ENCODE measurements at places on chromosomes 13 and 19. TPM values are rescaled to one million over a fixed set of nuclear protein-coding genes. Genes with fewer than 3 reads are reported as not detected.

DNA sequence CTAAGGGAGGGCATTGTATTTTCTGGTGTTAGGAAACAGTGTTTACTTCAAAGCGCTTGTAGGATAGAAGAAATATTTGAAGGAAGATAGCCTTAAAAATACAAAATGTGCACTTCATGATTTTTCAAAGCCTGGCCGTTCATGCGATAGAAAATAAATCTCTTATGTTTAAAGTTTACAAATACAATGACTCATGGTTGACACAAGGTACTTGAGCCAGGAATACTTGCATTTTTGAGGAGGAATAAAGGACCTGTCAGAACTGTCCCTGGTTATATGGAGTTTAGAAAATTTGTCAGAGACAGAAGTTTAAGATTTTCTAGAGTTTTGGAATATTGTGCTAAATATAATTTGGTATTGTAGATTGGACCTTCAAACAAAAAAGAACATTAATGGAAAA is 1223.2 kb upstream of the SLC10A2 start:
- peak; percentile 71 for DNase-seq

Gene TSHZ3
- total RNA-seq = 8.3 TPM

Gene FREM2
- total RNA-seq = not detected

- DNase-seq = no peak
These were observed 12.7 kb downstream of the FOXO1 start for GRCh38 chr13:40653527-40654318.

GRCh38 chr13:41411522-41411921 is 45.8 kb upstream of the RGCC start:
- no peak for DNase-seq

DNA sequence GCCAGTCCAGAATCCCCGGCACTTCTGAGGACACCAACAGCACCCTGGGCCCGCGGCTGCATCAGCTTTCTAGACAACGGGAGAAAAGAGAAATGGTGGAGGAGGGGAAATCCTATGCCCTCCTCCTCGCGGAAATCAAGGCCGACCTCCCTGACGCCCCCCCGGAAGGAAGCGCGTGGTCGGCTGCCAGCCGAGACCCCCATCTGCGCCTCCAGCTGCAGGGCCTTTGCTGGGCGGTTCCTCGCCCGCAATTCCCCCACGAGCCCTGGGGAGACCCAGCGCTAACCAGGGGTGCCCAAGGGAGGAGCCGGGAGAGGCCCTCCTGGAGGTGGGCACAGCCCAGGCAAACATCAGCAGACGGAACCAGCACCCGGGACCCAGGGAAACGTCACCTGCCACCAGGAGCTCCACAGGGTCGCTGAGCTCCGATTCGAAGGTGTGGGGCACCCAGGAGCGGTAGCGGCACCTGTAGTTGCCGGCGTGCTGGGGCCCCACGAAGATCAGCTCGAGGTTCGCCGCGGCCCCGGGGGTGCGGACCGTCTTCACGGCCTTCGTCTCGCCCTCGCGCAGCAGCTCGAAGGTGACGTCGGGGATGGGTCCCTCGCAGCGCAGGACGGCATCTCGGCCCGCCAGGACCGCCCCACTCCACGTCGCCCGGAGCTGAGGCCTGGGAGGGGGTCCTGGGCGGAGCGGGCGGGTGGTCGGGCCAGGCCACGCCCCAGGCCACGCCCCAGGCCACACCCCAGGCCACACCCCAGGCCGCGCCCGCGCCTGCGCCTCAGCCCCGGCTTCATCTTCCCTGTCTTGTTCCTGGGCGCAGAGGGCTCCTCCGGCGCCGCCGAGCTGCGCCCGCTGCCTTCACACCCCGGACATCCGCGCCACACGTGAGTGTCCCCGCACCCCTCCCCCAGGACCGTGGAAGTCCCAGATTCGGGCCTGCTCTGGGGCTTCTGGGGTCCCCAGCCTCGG is 6.0 kb downstream of the A1BG start:
- DNase-seq = peak; percentile 81

DNA sequence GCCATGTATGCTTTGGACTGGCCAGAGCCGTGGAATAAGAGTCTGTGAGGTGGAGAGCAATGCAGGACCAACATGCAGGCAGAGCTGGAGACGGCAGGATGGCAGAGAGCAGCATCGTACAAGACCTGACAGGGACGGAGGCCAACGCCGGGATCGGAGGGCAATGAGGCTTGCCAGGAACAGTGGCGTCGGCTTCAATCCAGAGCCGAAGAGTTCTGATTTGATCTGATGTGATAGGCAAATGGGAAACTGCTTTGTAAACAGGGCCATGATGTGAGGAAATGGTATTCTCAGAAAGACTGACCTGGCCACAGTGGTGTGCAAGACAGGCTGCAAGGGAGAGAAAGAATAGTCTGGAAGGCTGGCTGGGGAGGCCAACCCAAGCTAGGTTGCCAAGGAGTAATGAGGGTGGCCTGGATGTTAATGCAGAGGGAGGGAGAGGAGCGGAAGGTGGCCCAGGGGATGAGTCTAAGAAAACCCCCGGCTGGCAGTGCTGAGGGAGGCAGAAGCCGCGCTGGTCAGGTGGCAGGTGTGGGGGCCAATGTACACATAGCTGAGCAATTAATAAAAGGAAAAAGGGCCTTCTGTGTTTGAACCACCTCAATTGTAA is 26.7 kb downstream of the RCBTB2 start:
- no peak for DNase-seq

Gene TNFSF13B
- total RNA-seq = 0.11 TPM

Gene PSPN
- total RNA-seq = 1.3 TPM

DNA sequence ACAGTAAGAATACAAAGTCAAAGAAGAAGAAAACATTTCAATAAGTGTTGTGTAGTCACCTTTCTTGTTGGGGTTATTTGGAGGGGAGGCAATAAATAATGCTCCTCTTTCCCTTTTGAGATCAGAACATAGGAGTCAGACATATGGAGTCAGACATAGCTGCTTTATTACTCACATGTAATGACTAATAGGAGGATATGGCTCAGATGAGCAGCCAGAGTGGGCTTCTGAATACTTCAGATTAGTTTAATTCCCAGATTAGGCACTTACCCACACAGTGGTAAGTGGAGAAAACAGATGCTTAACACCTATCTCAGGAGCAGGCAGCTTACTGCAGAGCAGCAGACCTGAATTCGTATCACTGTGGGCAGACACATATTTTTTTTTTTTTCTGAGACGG is 31.7 kb upstream of the C1QTNF9B start:
- DNase-seq = no peak

DNA sequence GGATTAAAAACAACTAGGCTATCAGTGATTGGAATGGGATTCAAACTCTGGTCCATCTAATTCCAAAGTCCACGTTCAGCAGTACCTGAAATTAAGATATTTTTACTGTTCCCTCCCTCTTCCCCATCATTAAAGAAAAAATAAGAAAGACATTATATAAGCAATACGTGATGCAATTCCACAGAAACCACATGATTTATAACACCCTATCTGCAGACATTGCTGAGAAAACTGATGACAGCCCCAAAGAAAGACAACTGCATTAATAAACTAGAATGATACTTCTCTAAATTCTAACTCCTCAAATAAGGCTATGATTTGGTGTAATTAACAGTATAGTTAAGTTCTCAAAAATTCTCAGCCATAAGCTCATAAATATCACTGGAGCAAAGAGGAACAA is 19.1 kb downstream of the LNX2 start:
- no peak for DNase-seq

Gene CGB1
- 1.00 TPM for total RNA-seq

Gene ZNF780A
- 19.0 TPM for total RNA-seq

DNA sequence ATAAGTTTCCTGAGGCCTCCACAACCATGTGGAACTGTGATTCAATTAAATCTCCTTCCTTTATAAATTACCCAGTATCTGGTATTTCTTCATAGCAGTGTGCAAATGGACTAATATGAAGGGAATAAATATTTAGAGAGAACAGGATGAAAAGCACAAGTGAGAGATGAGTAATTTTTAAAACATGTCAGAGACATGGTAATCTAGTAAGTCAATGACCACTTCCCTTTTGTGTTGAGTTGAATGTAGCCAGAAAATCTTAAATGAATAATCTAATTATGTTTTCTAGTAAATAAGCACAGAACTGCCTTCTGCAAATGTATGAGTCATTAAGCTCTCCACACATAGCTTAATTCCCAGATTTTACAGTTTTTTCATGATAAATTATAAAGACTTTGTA is 524.1 kb upstream of the SLITRK5 start:
- no peak for DNase-seq

- no peak for DNase-seq
These were observed 524 bp downstream of the PRKCG start for GRCh38 chr19:53882391-53883050.

Gene CEACAM19
- 0.06 TPM for total RNA-seq

GRCh38 chr13:39874331-39875053 is 219.0 kb downstream of the COG6 start:
- DNase-seq = no peak

- no peak for DNase-seq
These were observed 13.3 kb upstream of the EPHX3 start for GRCh38 chr19:15245370-15246197.

- DNase-seq = no peak
These were observed 14.6 kb upstream of the SERPINE3 start for GRCh38 chr13:51324714-51325420.

Gene ZNF841
- 13.6 TPM for total RNA-seq

DNA sequence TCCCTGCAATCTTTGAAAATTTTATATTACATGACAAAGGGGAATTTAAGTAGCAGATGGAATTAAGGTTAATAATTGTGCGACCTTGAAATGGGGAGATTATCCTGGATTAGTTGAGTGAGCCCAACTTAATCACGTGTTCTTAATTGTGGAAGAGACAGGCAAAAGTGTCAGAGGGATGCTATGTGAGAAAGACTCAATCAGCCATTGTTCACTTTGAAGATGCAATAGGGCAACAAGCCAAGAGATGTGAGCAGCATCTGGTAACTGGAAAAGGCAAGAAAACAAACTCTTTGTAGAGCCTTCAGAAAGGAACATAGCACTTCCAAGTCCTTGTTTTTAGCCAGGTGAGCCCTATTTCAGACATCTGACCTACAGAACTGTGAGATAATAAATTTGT is 247.7 kb downstream of the SLITRK1 start:
- DNase-seq = no peak

Gene NPHS1
- total RNA-seq = not detected

- no peak for DNase-seq
These were observed 91.7 kb downstream of the GADD45B start for GRCh38 chr19:2567580-2567979.

Gene ZNF709
- total RNA-seq = not detected

GRCh38 chr13:111614613-111615012 is 294.2 kb downstream of the TEX29 start:
- no peak for DNase-seq

Measured in SJSA1 (cell line).